ENCODE measurements at places on chromosomes 16 and 17.

DNA sequence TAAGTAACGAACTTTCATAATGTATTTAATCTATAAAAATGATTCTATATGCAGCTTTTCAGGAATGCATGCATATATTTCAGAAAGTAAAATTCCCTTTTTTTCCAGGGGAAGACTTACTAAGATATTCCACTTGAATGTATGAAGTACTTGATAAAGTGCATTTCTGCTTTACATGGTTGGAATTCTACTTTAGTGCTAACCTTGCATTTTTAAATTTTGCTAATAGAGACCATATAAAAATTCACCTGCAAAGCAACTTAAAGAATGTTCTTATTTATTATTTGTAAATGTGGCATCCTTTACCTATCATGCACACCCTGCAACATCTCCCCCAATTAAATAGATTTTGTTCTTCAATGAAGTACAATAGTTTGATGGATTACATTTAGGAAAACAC lies 392.8 kb downstream of the KCNJ2 start:
- no peak for DNase-seq

GRCh38 chr17:50162466-50163254 lies 3.1 kb upstream of the SGCA start:
- DNase-seq = no peak

DNA sequence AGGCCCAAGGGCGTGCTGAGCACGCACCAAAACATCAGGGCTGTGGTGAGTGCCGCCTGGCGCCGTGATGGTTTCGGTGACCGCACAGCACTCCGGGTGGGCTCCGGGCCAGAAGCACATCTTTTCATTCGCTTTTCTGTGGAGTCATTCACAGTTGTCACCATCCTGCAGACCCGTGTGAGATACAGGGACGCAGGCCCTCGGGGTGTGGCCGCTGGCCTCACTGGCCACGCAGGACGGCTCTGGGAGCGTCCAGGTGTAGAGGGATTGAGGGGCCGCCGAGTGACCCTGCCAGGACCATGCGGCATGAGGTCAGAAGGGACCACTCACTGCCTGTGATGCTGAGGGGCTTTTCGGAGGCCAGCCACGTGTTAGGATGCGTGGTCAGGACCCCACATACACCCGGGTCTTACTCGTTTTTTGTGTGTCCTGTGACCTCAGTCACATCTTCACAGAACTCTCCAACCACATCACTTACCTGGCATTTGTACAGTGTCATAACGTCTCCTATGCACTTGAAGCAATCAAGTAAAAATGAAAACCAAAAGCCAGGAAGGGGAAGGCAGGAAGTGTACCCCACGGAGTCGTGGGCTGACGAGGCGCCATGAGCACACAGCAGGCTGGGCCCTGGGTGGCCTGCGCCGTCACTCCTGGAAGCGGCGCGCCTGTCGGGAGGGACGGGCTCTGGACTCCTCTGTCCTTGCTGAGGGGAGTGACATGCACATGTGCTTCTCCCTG lies 7.8 kb downstream of the ACSF3 start:
- DNase-seq = no peak

DNA sequence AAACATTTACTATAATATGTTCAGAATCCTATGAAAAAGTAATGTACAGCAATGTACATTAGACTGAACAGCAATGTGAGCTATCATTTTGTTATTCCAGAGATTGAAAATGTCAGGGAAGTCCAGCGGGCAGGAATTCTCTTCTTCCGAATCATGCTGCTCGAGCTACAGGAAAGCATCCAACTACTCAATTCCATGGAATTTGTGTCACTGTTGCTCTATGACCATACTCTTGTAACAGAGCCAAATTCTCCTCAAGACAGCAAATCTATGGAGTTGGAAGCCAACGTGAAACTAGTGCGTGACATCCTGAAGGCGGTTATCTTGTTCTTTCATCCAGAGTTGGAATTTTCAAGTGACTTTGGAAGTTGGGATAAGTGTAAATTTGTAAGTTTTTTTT lies 24.8 kb upstream of the NSRP1 start:
- peak; percentile 83 for DNase-seq

- peak; percentile 13 for DNase-seq
Observed at GRCh38 chr16:58269526-58269925, 25.3 kb downstream of the PRSS54 start.

- DNase-seq = no peak
Observed at GRCh38 chr17:27968206-27968732, 74.2 kb upstream of the NLK start.

DNA sequence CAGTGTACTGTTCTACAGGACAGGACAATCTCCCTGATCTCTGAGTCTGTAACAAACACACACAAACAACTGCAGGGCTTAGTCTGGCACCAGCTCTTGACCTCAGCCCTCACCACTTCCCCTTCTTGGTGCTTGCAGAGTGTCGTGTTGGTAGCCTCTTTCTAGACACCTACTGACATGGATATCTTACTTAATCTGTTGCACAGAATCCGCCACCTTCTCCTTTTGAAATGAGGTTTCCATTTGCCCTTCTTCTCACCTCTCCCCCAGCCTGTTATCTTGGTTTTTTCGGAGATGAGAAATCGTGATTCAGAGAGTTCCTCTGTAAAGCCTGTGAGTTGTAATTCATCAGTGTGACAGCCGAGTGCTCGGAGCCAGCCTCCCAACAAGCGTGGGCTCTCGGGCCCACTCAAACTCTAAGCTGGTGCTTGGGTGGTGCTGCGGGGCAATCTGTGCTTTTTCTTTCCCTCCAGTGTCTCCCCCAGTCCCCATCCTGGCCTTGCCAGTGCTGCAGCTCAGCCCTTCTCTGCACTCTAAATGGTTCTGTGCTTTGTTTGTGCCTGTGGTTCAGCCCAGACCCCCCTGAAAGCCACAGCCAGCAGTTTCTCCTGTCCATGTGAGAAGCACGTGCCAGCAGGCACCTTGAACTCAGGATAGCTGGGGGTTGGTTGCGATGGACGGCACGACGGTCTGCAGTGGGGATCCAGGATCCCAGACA lies 28.1 kb downstream of the KIAA0513 start:
- peak; percentile 75 for DNase-seq
